ENCODE measurements at places on chromosomes 6 and 20.

DNA sequence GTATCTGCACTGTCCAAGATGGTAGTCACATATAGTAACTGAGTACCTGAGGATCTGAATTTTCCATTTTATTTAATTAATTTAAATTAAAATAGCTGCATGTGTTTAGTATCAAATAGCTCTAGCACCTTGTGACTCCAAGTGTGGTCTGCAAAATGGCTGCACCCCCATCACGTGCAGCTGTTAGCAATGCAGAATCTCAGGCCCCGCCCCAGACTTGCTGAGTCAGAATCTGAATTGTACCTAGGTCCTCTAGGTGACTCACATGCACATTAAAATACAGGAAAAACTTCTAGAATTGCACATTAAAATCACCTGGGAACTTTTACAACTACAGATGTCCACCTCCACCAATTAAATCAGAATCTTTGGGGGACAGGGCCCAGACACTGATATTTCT lies 19.2 kb upstream of the FAM83C start:
- DNase-seq = peak; percentile 45

DNA sequence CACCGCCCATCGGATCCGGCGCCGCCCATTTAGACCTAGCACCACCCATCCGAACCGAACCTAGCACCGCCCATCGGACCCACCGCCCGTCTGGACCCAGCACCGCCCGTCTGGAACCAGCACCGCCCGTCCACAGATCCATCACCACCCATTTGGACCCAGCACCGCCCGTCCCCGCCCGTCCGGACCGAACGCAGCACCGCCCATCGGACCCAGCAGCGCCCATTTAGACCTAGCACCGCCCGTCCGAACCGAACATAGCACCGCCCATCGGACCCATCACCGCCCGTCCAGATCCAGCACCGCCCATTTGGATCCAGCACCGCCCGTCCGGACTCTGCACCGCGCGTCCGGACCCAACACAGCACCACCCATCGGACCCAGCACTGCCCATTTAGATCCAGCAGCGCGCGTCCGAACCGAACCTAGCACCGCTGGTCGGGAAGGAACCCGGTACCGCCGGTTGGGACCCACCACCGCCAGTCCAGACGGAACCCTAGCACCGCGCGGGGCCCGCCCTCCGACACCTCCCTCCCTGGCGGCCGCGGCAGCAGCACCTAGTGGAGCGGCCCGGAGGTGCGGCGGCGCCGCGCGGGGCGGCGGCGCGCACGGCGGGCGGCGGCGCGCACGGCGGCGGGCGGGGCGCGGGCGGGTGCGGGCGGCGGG lies 348 bp upstream of the AFDN start:
- DNase-seq = no peak

GRCh38 chr20:52992632-52993031 lies 20.5 kb downstream of the TSHZ2 start:
- DNase-seq = no peak

DNA sequence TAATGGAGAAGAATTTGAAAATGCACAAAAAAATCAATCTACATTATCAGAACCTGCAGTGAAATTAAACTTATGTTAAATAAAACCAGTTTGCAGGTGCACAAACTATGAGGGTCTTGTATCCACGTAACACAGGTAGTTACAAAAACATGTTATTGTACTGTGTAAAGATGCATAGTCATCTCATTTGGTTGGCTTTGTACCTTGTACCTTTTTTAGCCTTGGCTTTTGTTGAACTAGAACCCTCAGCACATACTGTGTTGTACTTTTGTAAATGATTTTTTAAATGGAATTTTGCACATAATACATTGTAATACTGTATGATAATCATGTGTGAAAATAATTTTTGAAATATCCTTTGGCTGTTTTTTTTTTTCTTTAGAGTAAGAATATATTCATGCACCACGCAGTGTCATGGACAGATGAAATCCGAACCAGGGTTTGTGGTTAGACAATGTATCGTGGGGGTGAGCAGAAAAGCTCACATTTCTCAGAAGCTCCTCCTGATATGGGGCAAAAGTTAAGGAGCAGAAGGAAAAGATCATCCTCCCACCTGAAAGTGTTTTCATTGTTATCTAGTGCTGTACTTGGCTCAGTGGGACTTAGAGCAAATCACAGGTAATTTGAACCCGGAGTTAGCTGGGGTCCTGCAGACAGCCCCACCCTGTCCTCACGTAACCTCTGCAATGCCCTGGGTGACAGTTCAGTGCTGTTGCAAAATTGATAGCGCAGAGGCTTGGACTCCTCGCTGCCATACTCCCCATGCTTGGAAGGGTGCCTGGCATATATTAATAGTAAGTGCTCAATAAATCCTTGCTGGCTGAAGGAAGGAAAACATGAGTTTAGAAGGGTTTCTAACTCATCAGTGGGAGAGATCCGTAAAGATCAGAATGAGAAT lies 14.8 kb upstream of the NAA20 start:
- no peak for DNase-seq

GRCh38 chr6:27188885-27189418 lies 58.5 kb upstream of the PRSS16 start:
- no peak for DNase-seq

DNA sequence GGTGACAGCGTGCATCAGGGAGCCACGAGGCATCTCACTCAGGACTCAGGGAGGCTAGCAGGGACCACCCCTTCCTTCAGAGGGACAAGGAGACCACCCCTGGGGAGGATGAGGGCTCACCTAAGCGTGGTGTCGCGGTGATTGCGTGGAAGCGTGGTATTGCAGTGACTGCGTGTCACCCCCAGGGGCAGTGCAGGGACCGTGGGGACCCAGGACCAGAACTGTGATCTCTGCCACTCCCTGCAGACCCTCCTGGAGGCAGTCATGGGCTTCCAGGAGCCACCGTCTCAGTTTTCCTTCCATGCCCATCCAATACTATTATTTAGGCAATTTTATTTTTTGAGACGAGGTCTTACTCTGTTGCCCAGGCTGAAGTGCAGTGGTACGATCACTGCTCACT lies 147.1 kb downstream of the TAF4 start:
- no peak for DNase-seq

All from stimulated activated CD8-positive, alpha-beta memory T cell treated with anti-CD3 and anti-CD28 coated beads, Interleukin-7, amount 100 ng/mL, for 24 hours (primary cell).